ENCODE measurements at places on chromosomes 7 and 10.

DNA sequence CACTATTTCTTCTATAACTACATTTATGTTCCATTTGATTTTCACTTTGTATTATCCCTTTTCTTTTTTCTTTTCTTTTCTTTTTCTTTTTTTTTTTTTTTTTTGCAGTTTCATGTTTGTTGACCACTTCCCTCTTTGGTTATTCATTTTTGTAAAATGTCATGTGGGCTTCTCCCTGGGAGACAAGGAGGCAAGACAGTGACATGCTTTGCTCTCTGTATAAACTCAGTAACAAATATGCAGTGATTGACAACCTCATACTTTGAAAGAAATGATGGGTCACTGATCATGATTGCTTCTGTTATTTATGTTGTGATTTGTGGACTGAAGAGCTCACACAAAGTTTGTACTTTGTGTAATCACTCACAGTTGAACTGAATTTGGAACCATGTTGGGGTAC is 90.2 kb upstream of the ABI1 start:
- no peak for DNase-seq

DNA sequence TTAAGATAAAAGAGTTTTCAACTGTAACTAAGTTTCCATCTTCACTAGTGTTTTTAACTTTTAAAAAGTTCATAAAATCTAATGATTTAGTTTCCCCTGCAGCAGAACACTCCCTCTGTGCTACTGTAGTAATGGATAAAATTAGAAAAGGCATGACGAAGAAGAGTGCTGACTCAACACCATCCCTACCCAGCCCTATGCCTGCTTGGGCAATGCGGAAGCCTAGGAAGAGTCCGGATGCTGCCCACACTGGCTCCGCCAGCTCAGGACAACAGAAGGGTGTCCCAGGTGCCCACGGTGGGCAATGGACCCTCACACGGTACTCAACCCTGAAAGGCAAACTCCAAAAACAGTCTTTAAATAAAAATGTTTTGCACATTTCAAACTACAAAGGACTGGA is 118.2 kb downstream of the LARP4B start:
- DNase-seq, result no peak

- no peak for DNase-seq
Observed at GRCh38 chr7:77993838-77994237, 195.3 kb downstream of the PHTF2 start.

DNA sequence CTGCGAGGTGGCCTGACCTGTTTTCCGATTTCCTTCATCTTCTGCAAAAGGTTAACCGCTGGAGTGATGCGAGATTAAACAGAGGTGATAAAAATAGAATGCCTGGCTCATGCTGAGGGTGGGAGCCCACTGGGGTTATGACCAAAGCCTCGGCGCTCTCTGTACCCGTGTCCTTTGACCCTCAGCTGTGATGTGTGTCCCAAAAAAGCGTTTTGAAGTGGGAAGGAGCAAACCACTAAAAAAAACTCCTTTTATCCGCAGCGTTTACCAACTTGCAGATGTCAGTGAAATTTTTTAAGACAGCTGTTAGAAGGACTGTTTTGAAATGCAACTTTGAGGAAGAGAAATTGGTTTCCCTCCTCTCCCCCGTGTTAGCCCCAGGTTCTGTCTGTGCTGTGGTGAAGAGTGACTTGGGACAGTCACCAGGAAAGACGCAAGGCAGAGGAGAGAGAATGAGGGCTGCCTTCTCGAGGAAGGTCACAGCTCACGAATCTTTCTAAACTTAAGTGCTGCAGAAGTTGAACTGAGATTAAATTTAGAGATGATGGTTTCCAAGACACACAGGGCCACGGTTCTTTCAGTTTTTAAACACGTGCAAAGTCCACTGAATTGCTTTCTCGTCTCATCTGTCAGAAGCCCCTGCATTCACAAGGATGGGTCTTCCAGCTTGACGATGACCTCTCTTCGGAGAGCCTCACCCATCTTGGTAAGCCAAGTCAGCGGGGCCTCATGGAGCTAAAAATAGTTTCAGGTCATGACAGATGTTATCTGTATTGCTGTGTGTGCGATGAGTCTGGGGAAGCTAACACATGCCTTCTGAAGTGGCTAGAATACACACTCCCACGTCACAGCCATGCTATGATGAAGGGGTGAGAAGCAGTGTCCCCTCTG is 27.6 kb downstream of the AMZ1 start:
- DNase-seq, result no peak

DNA sequence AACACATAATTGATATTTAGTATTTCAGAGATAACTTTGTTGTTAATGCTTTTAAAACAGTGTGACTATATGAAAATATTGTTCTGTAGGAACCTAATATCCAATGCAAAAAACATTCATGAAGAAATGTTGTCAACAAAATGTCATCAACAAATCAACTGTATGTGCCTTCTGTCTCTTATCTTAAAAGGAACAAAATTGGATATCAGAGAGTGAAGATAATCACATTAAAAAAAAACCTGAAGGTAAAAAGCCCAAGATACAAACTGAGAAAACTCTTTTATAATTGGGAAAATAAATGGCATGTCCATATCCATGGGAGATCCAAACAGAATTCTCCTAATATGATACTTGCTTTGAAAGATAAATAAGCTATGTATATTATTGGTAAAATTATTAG is 33.9 kb downstream of the ICA1 start:
- no peak for DNase-seq

DNA sequence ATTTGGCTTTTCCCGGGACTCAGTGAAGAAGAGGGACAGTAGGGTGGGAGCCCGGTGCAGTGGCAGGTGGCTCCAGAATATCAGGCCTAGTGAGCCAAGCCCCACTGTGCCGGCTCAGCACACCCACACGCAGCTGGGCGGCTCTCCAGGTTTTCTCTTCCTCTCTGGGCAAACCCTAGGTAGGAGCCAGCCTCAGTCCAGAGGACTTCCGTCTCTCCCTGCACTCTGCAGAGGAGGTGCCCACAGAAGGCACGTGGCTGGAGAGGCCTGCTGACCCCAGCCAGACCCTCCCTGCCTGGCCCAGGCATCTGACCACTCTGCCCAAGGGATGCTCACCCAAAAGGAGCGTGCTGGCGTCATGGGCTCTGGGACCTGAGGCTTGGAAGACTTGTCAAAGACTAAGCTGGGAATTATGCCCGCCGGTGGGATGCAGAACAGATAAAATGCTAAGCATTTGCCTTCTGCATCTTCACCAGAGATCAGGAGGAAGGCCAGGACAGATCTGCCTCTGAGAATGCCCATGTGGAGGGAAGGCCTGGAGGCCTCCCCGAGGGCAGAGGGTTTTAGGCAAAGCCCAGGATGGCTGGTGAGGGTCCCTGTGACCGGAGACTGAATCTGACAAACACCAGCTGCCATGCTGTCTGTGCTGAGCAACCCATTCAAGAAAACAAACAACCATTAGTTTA is 40.2 kb downstream of the TCERG1L start:
- no peak for DNase-seq

DNA sequence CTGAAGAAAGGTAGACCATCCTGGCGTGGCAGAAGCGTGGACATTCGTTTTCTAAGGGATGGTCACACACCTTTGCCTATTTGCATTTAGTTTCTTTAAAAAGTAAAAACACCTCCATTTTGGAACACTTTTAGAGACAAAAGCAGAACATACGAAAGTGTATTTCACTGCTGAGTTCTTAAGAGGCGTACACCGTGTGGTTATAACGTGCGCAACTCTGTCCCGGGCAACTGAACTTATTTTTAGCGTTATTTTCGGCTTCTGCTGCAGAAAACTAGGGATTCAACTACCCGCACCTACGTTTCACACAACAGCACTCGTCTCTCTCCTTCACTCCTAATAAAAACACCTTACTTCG is 557 bp upstream of the LSM8 start:
- DNase-seq, result no peak

- DNase-seq, result no peak
Observed at GRCh38 chr7:30996256-30996655, 32.5 kb downstream of the GHRHR start.

DNA sequence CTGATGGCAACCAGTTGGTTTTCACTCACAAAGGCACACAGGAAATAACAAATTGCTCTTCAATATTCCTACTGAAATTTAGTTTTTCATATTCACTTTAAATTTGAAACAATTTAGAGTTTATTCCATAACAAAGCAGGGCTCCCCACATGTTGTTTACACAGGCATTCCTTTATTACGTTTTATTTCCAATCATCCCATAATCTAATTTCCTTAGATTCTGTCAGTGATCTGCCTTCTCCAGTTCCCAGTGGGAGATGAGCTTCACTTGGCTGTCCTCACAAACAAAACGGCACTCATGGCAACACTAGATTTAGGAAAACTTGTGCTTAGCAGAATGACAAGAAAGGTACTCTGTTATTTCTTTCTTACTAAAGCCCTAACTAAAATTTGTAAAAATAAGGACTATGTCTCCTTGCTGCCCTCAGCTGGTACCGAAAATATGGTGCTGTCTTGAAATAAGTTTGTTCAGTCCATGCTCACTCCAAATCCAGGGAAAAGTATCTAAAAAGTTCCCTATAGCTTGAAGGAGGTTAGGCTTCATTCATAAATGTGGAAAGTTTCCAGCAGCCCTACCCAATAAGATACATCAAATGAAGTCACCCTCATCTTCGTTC is 23.0 kb downstream of the PHYH start:
- DNase-seq, result no peak

- no peak for DNase-seq
Observed at GRCh38 chr7:38685851-38686250, 54.7 kb upstream of the AMPH start.

GRCh38 chr7:16021851-16022250 is 335.4 kb upstream of the MEOX2 start:
- DNase-seq, result no peak

GRCh38 chr10:120530699-120531098 is 73.7 kb downstream of the PLPP4 start:
- DNase-seq, result no peak

- DNase-seq, result no peak
Observed at GRCh38 chr7:143846692-143847091, 55.3 kb downstream of the TCAF1 start.

DNA sequence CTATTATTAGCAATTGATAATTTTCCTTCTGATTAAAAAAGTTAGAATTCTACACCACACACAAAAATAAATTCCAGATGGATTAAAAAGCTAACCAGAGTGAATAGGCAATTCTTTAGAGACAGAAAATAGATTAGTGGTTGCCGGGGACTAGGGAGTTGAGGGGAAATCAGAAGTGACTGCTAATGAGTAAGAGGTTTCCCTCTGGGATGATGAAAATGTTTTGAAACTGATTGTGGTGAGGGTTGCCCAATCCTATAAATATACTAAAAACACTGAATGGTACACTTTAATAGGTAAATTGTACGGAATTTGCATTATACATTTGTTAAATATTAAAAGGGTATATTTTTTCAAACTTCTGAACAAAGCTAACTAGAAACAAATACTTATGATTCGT is 214.9 kb downstream of the GPAM start:
- DNase-seq, result no peak

GRCh38 chr7:157266272-157266671 is 70.5 kb upstream of the DNAJB6 start:
- DNase-seq, result no peak

GRCh38 chr7:99099499-99100077 is 44.3 kb downstream of the SMURF1 start:
- no peak for DNase-seq

DNA sequence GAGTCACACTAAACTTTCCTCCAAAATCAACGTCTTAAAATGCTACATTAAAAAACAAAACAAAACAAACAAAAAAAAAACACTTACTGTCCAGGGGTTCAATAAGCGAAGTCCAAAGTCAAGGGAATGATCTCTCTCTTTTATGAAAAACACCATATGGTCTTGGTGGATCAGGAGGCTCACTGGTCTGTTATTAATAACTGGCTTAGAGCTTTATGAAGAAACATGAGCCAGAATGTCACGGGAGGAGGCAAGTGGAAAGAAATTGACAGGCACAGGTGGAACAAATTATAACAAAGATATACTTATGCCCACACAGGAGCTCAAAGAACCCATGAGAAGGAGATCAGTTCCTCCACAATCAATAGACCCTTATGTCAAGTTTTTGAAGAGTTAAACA is at the start of gene MRLN:
Gene MRLN, minus strand, starts transcription at position 189 of the 400 bp plus-strand sequence.
- no peak for DNase-seq

DNA sequence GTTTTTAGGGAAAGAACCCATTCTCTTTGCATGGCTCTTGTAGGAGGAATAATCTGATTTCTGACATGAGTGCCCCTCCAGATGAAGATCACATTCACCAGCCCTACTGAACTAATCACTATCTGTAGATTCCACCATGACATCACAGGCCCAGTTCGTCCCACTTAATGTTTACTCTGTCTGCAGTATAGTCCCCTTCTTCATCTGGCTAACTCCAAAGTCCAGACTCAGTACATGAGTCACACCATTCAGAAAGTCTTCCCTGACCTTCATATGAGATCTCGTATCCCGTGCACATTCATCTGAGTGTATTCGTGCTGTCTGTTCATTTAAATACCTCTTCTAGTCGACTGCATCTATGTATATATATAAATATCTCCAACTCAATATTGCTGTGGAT is 366.5 kb upstream of the AKR1E2 start:
- DNase-seq, result no peak

GRCh38 chr10:132251928-132252327 is 55.8 kb downstream of the STK32C start:
- no peak for DNase-seq

GRCh38 chr7:77540402-77540822 is 3.3 kb downstream of the PTPN12 start:
- DNase-seq, result no peak

DNA sequence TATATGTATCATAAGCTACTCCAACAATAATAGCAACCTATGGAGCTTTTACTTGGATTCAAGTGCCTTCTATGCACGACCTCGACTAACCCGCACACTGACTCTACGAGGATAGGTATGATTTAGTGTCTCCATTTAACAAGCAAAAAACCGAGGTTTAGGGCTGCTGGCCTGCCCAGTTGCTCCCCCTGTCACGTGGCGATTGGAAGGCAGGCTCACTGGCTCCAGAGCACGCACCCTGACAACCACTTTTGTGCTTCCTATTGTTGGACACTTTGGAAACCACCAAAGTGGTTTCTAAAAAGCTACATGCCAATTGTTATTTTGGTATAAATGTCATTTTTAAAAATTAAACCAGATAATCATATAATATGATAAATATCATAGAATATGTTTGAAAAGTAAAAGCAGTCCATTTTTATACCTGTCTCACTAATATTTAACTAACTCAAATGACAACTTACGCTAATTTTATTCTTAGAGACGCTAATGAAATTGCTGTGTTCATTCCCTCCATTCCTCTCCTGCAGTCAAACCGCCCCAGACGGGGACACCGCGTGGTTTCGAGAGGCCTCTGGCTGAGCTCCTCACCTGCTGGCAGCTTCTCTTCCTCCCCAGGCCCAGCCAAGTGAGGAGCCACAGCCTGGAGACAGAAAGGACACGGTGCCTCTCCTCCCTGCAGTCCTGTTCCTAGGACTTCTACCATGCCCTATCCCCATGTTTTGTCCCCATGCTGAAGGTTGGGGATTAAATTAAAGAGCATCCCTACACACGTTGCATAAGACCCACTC is 22.2 kb upstream of the RHEB start:
- DNase-seq, result no peak

- no peak for DNase-seq
Observed at GRCh38 chr7:143374561-143374960, 6.6 kb upstream of the ZYX start.

Data from globus pallidus (tissue), 1 donor.